NCI-H1694 treated with DMSO at 0.1 percent for 48 hours (cell line): ENCODE measurements at places on chromosomes 5 and 9.

DNA sequence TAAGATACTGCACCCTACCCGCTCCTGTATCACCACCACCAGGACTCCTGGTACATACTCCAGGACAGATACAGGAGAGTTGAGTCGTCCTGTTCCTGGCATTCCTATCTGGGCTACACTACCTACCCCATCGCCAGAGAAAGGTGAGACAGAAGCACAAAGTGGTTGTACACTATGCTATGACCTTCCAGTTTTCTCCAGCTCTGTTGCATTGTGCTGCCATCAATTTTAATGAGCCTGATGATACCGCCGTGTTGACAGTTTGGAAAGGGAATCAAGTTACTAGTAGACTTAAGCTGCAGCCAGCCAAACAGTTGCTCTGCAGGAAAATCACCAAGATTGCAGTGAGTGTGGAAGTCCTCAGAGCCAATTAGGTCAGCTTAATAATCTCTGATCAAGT, 35.2 kb downstream of the ANP32B start:
- no peak for DNase-seq

DNA sequence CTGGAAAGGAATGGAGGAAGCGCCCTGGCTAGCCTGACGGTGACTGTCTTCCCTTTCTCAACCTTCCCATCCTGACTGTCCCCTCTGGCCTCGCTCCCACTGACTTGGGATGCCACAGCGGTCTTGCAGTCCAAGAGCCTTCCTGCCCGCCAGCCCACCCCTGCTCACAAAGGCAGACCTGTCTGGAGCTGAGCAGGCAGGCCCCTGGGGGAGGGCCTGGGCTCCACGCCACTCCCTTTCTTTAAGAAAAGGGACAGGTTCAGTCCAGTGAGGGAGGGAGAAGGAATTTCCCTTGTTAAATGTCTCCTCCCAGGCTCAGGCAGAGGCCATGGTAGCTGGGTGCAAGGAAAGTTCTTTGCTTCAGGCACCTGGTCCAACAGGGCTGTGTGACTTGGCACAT, 18.1 kb downstream of the FGF1 start:
- no peak for DNase-seq

GRCh38 chr9:124724415-124725067, 46.6 kb downstream of the NR6A1 start:
- DNase-seq, result no peak

DNA sequence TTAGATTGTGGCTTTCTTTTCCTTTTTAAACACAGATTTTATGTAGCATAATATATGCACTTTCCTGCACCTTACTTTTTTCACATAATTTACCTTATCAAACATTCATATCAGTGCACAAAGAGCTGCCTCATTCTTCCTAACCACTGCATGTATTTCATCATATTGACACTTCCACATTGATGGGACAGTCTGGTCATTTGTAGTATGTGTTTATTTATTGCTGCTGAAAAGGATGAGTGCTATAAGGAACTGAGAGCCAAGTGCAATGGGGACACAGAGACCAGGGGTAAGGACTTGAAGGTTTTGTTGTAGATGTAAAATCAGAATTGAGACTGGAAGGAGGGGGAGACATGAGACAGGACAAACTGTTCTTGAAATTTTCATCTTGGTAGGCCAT, 193.8 kb downstream of the SMARCA2 start:
- no peak for DNase-seq

DNA sequence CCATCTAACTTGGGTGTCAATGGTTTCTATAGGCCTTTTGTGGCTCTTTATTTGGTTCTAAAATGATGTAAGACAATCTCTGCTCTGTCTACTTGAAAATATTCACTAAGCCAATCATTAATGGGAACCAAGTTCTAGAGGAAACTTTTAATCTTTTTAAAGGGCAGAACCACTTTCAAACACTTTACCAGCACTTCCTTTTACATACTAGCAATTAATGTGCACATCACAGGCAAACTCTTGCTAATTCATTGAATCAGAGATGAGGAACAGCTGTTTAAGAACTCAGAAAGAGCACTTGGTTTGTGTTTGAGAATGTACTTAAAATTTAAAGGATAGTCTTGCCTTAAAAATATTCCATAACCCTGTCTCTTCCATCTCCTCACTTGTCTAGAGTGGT, 83.4 kb downstream of the PAPPA start:
- no peak for DNase-seq

GRCh38 chr5:31027721-31028120, 165.8 kb upstream of the CDH6 start:
- no peak for DNase-seq

- no peak for DNase-seq
Observed at GRCh38 chr9:70111641-70112236, 68.1 kb downstream of the MAMDC2 start.

DNA sequence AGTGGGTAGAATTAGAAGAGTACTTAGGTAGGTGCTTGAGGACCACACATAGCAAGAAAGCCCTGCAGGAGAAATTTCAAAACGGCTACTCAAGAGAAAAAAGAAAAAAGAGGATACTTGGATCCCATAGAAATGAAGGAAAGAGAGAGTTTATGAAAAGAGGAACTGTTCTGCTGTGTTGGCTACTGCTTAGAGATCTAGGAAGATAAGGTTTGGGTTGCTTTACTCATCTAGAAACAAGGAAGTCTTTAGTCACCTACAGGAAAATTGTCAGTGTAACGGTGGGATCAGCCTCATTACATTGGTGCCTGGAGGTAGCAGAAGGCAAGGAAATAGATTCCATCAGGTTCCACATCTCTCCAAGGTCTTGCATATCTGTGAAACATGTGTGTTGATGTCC, 14.8 kb upstream of the C5orf46 start:
- no peak for DNase-seq

DNA sequence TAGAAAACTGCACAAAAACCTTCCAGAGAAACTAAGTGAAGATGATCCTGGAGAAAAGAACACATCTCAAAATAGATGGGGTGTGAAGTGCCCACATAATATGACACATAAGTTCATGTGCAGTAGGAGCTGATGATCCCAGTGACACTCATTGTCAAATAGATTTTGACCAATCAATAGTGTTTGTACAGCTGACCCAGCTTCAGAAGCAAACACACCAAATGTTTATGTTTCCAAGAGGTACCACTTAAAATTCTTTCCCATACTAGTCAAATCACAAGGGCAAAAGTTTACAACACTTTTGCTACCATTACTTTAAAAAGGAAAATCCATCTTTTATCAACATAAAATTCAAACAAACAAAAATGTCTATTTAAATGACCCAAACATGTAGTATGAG, 175.0 kb downstream of the MLLT3 start:
- no peak for DNase-seq
